ENCODE measurements at places on chromosomes 11 and 22.

GRCh38 chr11:101867951-101868350 is 46.9 kb upstream of the CEP126 start:
- no peak for DNase-seq

- peak; percentile 78 for DNase-seq
Observed at GRCh38 chr11:69035150-69035945, 13.4 kb upstream of the TPCN2 start.

GRCh38 chr11:66465373-66466224 is 1.1 kb upstream of the PELI3 start:
- no peak for DNase-seq

GRCh38 chr11:96063053-96063452 is 139.1 kb upstream of the MTMR2 start:
- no peak for DNase-seq

DNA sequence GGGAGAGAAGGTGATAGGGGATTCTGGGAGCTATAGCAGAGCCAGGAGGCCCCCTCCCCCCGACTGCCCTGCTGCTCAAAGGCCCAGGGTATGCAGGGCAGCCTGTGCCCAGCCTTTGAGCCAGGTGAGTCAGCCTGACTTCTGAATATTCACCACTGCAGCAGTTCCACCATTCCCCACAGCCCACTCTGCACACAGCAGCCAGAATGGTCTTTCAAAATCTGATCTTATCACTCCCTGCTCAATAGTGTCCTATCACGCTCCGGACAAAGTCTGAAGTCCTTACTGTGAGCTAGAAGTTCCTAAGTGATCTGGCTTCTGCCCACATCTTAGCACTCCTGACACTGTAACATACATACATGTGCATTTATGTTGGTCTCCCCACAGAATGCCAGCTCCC is 111.7 kb downstream of the BUD13 start:
- no peak for DNase-seq

DNA sequence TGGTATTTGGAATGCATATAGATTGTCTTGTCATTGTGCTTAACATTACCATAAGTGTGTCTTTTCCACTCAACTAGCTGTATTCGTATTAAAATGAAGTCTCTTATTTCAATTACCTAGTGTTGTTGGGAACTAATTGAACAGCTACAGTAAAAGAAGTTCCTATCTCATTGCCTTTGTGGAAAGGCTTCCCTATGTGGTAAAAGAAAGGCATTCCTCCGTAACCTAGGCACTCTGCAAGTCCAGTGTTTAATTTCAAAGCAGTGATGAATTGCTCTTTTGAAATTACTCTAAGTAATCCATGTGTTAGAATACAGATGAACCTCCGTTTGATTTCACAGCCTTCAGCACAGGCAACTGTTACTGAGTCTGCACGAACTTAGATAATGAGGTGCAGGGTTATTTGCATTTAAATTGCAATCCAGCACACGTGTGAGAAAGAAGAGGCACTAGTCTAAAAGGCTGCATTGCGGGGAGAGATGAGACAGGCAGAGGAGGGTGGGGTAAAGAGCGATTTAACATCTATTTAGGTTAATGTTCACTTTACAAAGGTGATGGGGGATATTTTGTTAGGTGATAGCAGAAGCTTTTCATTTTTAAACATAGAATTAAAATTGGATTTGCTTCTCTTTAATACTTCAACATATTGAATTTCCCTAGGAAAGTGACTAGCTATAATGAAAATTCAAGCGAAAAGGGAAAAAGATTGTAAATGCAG is 25.0 kb upstream of the CRTAM start:
- no peak for DNase-seq

GRCh38 chr22:48404801-48405447 is 1422.7 kb downstream of the BRD1 start:
- no peak for DNase-seq

DNA sequence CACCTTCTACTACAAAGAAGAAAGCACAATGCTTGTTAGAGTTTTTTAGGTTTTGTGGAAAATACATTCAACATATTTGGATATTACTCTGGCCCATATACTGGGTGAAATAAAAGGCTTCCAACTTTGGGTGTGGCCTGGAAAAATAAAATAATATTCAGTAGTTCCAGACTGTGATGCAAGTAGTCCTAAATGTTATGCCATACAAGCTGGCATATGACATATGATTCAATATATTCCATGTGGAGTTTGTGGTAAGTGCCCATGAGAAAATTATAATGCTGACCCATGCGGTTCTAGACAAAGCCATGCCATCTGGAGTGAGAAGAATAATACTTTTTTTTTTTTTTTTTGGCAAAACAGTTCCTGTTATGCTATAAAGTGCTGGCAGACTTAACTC is 683.3 kb downstream of the LUZP2 start:
- DNase-seq = no peak

DNA sequence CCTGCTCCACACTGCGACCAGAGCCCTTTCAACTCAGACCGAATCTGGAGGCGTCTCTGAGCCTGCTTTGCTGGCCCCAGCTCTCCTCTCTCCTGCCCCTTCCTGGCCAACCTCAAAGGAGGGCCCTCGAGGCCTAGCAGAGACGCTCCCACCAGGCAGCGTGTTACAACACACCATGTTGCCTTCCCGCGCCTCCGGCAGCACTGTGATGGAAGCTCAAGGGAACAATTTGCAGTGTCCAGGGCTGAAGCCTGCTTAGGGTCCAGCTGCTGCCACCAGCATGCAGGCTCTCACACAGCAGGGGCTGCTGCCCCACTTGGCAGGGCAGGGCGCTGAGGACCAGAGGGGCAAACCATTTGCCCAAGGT is 18.4 kb downstream of the LINC01488 start:
- DNase-seq = peak; percentile 54

GRCh38 chr11:128535468-128536457 is 51.6 kb downstream of the ETS1 start:
- no peak for DNase-seq

Data from sciatic nerve (tissue), 2 donors.